ENCODE measurements at places on chromosomes 2 and 18. TPM values are rescaled to one million over a fixed set of nuclear protein-coding genes. Genes with fewer than 3 reads are reported as not detected.

The CASP10 gene
- 0.87 TPM for total RNA-seq

The TEX261 gene
- 64.9 TPM for total RNA-seq

The ABCG5 gene
- total RNA-seq, result 0.05 TPM

The CACNB4 gene
- 1.7 TPM for total RNA-seq

The RAMP1 gene
- 17.6 TPM for total RNA-seq

The ZNF516 gene
- 28.6 TPM for total RNA-seq

The SIX2 gene
- total RNA-seq, result 0.51 TPM

The CRYBA2 gene
- not detected for total RNA-seq

The ASPRV1 gene
- 0.21 TPM for total RNA-seq

The BMP10 gene
- not detected for total RNA-seq

The INHBB gene
- 38.2 TPM for total RNA-seq

The FNDC4 gene
- total RNA-seq, result 1.3 TPM

The AQP4 gene
- total RNA-seq, result not detected

The GALNT5 gene
- 0.08 TPM for total RNA-seq

The GPR39 gene
- total RNA-seq, result 9.0 TPM

The POTEJ gene
- total RNA-seq, result not detected

The GMCL1 gene
- 13.2 TPM for total RNA-seq

The RABL2A gene
- total RNA-seq, result 21.4 TPM

The IHH gene
- 0.23 TPM for total RNA-seq

The LCT gene
- not detected for total RNA-seq

The PCARE gene
- not detected for total RNA-seq

The PFN4 gene
- total RNA-seq, result 1.3 TPM

The TLX2 gene
- total RNA-seq, result not detected

The ARMC9 gene
- total RNA-seq, result 42.7 TPM

The MBD1 gene
- total RNA-seq, result 47.3 TPM

The HRH4 gene
- total RNA-seq, result not detected

The CSRNP3 gene
- not detected for total RNA-seq

The NT5DC4 gene
- not detected for total RNA-seq

The TMEM163 gene
- not detected for total RNA-seq

The AQP12B gene
- total RNA-seq, result not detected

The TMEM198 gene
- 2.3 TPM for total RNA-seq

The ALLC gene
- not detected for total RNA-seq

The TRIM54 gene
- total RNA-seq, result 0.21 TPM

The ACP1 gene
- 90.9 TPM for total RNA-seq

The TP53I3 gene
- 51.3 TPM for total RNA-seq

The EFEMP1 gene
- total RNA-seq, result 15.5 TPM

The CCDC74B gene
- 9.8 TPM for total RNA-seq

The PDE1A gene
- 0.08 TPM for total RNA-seq

The KCNG2 gene
- total RNA-seq, result not detected

The DOK6 gene
- total RNA-seq, result not detected

The FSHR gene
- total RNA-seq, result not detected

The DUSP2 gene
- 4.9 TPM for total RNA-seq

The SLC8A1 gene
- 0.59 TPM for total RNA-seq

The DNAJC10 gene
- total RNA-seq, result 122 TPM
